Neural crest cell (in vitro differentiated cells): ENCODE measurements at places on chromosomes 13 and 19.

DNA sequence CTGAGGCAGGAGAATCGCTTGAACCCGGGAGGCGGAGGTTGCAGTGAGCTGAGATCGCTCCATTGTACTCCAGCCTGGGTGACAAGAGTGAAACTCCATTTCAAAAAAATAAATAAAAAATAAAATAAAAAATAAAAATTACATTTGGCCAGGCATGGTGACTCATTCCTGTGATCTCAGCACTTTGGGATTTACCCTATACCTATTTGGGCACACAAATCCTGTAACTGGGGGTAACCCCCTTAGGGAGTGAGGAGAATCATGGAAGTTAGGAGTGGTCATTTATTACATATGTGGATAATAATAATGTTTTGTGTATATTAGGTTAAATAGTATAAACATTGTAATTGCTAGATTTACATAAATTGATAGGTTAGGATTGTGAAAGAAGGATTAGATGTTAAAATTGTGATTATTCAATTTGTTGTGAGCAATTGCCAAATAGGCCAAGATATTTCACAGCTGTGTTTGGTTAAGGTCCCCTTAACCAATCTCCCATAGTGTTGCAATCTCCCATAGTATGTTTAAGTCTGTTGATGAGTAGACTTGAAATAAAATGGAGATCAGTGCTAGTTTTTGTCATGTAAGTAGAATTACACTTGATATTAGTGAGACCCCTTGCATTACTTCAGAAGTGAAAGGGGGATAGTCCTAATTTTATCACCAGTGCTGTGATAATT lies 30.7 kb downstream of the ZNF844 start:
- DNase-seq = no peak

GRCh38 chr13:24243302-24243701 lies 66.1 kb upstream of the C1QTNF9 start:
- no peak for DNase-seq

DNA sequence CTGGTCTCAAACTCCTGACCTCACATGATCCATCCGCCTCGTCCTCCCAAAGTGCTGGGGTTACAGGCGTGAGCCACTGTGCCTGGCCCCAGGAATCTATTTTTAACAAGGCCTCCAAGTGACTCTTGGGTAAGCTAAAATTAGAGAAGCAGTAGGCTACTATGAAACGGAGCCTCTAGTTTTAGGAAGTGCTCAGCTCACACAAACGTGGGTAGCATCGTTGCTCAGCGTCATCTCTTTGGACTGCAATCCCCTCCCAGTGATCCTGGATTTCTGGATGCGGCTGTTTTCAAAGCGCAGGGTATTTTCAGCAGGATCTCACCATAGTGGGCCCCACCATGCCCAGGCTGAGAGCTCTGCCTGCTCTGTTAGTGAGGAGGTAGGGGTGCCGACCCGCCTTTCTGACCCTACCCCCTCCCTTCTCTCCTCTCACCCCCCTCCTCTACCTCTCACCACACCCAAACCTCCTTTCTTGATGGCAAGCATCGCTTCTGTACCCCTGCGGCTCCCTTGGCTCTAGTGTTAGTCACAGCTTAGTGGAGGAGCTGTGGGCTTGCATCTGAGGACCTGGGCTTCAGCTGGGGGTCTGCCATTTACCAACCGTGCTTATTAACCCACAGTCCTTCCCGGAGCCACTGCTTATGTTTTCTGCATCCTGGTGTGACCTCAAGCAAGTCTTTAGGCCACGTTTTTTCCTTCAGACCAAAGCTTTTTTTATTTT lies 34.2 kb downstream of the GJA3 start:
- no peak for DNase-seq

DNA sequence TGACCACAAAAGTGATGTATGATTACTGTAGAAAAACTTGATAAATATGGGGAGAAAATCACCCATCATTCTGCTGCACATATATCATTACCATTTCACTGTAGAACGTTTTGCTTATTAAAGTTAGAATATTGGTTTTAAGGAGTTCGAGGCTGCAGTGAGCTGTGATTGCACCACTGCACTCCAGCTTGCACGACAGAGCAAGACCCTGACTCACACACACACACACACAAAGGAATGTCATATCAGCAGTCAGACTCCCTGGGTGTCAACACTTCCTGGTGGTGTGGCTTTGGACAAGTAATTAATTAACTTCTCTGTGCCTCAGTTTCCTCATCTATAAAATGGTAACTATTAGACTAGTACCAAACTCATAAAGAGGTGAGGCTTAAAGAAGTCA lies 11.3 kb upstream of the PNMA8A start:
- no peak for DNase-seq

DNA sequence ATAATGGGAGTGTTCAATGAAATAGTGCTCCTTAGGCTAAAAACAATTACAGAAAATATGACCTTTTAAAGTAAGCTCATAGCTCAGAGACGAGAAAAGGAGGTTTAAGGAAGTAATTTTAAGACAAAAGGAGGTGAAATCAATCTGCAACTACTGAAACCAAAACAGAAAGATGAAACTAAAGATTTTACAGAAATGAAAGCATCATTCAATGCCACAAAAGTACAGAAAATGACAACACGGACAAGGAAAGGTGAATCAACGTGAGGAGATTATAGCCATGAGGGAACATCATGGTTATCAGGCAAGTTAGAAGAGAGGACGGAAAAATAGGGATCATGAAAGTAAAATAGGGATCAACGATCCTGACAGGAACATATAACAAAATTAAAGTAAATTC lies 745.2 kb downstream of the PCDH17 start:
- no peak for DNase-seq

DNA sequence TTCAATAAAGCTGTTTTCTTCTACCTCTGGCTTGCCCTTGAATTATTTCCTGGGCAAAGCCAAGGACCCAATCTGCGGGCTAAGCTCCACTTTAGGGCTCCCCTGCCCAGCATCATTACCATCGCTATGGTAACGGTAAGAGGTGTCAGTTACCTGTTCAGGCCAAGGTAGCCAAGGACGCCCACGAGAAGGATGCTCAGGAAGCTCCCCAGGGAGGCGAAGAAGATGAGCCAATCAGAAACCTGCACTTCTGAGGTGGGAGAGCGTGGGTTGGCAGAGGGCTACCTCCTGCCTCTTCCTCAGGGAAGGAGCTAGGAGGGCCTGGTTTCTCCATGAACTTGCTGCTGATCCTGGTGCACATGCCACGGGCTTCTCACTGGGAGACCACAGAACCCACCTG lies 24.7 kb downstream of the IL12RB1 start:
- DNase-seq = no peak

- no peak for DNase-seq
Measured at GRCh38 chr13:19362946-19363510, 181.4 kb upstream of the TUBA3C start.

DNA sequence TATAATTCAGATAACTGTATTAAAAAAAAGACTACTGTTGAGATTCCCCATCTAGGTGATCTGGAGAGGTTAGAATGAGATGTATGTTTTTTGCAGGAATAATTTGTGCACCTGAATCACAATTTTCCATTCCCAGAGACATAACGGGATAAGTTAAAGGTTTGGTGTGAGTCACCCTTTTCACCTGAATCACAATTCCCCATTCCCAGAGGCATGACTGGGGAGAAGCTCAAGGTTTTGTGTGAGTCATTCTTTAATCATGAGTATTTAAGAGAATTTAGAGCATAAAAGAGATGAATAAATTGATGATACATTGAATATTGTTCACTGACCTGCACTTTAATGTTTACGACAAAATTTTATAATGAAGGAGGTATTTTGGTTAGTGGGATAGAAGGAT lies 9.0 kb downstream of the OR7A5 start:
- DNase-seq = no peak

GRCh38 chr19:8243146-8243545 lies 34.0 kb downstream of the CERS4 start:
- DNase-seq = no peak

DNA sequence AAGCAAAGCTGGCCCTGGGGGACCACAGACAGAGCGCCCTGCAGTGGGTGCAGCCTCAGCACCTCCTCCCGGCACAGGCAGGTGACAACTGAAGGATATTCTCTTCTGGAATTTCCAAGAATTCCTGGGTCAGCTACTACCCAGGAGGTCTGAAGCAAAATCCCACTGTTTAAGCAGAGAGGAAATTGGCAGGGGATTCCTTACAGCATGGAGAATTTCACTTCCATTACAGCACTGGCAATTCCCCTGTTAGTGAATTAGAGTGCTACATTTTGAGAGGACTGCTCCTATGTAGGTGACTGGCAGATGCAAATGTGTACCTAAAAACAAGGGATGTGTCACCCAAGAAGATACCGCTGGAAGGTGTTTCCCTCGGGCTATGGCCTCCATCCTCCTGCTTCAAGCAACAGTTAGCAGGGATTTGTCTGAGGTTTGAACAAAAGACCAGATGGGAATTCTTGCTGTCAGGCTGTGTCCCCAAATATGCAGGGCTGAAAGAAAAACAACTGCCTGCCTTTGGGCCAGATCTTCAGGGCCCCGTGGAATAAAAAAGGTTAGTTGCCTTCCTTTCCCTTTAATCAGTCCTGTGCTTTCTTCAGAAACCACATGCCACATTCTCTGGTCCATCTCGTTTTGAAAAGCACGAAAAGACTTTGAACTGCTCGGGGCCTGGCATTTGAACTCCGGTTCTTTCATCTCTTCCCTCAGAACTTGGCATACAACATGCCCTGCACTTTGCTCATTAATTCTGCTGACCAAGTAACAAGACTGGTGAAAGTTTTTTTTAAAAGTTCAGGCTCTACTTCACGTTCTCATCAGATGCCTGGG lies 296.4 kb downstream of the DNAJC15 start:
- DNase-seq = no peak

DNA sequence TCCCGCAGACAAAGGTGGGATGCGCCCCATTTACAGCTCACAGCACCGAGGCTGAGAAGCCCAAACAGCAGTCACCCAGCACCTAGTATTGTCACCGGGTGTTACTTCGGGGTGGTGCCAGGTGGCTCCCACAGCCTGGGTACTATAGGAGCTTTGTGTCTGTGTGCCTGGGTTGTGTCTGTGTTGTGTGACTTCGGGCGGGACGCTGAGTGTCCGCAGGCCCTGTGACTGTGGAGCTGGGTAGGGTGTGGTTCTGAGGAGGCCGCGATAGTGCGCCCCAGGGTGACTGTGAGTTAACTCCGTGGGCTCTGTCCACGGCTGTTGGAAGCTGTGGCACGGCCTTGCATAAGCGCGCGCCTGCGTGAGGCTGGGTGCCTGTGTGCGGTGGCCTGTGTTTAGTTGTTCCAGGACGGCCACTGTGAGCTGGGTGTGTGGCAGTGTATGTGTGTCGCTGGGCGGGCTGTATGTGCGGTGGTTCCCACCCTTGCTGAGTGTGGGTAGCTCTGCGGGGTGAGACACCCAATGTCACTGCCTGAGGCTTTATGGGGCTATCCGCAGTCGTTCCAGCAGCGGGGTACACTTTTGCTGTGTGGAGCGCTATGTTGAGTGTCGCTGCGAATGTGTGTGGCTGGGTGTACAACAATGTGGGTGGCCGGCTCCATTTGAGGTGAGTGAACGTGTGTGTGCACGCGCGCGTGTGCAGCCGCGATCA lies 559 bp upstream of the SSBP4 start:
- DNase-seq = no peak

DNA sequence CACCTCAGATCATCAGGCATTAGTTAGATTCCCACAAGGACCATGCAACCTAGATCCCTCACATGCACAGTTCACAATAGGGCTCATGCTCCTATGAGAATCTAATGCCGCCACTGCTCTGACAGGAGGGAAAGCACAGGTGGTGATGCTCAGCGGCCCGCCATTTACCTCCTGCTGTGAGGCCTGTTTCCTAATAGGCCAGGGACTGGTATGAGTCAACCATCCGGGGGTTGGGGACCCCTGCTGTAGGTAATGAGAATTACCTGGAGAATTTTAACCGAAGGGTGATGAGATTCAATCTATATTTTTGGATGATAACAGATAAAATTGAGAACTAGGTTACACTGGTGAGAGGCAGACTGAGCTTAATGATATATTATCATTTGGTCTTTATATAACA lies 101.4 kb downstream of the LACC1 start:
- DNase-seq = no peak

- no peak for DNase-seq
Measured at GRCh38 chr13:49305792-49306425, 58.2 kb downstream of the CDADC1 start.

- DNase-seq = no peak
Measured at GRCh38 chr19:51325161-51325976, 13.9 kb downstream of the IGLON5 start.

DNA sequence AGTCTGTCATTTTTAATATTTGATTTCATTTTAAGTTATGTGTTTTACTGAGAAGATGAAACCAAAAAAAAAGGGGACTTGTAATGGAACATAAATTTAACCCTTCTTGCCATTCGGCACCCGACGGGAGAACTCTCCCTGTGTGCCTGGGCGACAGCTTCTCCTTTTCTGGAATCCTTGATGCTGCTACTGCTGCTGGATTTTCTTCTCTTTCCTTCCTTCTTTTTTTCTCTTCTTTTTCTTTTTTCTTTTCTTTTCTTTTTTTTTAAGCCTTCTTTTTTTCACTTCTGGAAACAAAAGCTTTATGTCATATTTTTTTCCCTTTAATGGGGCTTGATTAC lies 11.1 kb upstream of the ZNF536 start:
- no peak for DNase-seq

DNA sequence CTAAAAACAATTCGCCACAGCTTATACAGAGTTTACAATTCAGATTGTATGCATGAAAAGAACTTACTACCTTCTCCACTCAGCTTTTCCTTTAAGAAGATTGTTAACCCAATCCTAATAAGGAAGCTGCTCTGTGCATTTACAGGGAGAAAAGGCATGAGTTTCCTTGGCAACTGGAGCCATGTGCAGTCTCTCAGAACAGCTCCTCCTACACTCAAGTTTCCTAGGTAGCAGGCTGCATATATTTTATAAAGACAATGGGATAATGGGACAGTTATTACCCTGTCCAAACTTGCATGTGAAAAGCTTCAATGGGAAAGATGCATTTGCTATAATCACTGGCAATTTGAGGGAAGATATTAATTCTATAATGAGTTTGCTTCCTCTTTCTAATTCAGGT lies 125.5 kb upstream of the TRPC4 start:
- no peak for DNase-seq

DNA sequence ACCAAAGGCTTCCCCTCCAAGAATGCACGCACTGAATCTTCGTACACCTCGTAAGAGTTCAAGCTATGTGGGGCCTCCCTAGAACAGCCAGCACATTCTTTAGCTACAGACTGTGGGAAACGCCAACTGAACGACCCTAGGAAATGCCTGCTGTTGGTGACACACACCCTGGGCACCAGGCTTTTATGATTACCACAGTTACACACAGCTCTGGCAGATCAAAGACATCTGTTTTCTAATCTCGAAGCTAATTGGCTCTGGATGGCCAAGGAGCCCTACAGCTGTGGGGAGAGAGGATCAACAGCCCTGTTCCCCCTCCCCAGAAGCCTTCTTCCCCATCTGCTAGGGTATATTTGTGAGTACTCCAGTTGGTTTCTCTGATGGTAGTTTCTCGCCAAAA lies 123.0 kb downstream of the COL4A1 start:
- DNase-seq = no peak

- no peak for DNase-seq
Measured at GRCh38 chr19:46932346-46932745, 71.5 kb downstream of the ARHGAP35 start.

GRCh38 chr19:5870986-5871394 lies 650 bp upstream of the FUT5 start:
- DNase-seq = no peak

GRCh38 chr13:80751854-80752253 lies 410.9 kb upstream of the SPRY2 start:
- DNase-seq = no peak

- no peak for DNase-seq
Measured at GRCh38 chr13:59834801-59835200, 328.9 kb downstream of the DIAPH3 start.

- DNase-seq = no peak
Measured at GRCh38 chr19:788686-788982, 8.6 kb upstream of the PTBP1 start.

GRCh38 chr13:25625414-25625813 lies 253.6 kb downstream of the ATP8A2 start:
- DNase-seq = no peak
